ENCODE measurements at places on chromosomes 12 and 14.

- no peak for DNase-seq
Measured at GRCh38 chr14:53062856-53063255, 90.3 kb downstream of the DDHD1 start.

GRCh38 chr12:116697305-116697704, 40.6 kb downstream of the SPRING1 start:
- no peak for DNase-seq

- DNase-seq: no peak
Measured at GRCh38 chr12:101305226-101305779, 25.4 kb downstream of the UTP20 start.

DNA sequence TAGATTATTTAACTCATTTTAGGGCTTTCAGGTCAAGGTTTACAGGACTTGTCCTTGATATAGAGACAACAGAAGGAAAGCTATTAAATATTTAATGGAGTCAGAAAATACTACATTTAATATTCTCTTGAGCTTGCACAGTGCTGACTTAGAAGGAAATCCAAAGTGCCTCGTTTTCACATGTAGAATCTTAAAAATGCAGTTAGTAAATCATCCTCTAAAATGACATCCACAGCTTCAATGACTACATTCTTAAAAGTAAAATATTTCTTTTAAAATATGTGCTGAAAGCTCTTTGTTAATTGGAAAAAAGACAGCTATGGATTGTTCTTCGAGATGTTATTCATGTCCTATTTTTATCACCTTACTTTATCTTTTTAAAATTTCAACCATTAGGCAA, 146.9 kb downstream of the KCNC2 start:
- DNase-seq: no peak

GRCh38 chr12:14614704-14615121, 47.0 kb upstream of the PLBD1 start:
- DNase-seq: no peak

DNA sequence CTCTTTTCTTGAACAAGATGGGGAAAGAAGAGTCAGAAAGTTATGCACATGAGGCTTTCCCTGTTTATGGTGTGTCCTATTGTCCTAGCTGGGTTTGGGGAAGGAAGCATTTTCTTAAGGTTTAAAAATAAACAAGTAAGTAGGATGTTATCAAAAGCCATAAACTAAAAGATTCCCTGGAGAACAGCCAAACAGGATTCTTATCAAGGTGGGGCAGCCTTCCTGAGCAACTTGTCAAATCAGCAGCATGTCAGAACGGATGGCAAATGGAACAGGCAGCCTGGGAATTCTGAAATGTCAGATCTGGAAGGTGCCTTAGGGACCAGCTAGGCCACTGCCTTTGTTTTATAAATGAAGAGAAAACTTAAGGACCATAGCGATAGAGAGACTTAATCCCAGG, 152.2 kb upstream of the RGS6 start:
- no peak for DNase-seq

DNA sequence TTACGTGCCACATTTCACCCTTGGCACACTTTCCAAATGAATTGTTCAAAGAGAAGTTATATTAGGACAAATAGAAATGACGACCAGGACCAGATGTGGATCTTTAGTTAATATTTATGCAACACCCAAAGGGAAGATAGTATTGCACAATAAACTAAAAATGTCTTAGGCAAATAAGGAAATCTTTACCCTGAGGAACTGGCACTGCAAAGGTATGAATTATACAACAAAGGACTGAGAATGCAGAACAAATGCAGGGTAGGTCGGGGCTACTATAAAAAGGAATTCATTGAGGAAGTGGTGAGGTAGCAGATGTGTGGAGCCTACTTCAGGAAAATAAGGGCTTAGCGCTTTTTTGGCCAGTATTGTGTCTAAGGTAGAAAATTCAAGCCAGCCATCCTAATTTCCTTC, 3.9 kb upstream of the TMTC2 start:
- no peak for DNase-seq

GRCh38 chr12:541676-542324, 82.1 kb downstream of the B4GALNT3 start:
- DNase-seq: no peak

- no peak for DNase-seq
Measured at GRCh38 chr14:72947366-72948160, 21.3 kb downstream of the DCAF4 start.

DNA sequence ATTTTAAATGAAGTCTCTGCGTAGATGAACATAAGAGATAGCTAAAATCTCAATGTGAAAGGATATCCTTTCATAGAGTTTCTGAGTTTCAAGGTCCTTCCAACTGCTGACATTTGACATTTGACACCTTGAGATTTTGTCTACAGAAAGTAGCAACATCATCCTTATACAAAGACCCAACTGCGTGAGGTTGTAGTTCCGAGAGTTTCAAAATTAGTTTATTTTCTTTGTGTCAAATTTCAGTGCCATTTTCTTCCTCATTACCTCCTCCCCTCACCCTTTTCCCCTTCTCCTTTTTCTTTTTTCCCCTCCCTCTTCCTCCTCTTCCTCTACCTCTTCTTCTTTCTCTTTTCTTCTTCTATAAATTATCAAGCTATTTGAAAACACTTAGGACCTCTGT, 26.9 kb upstream of the BATF start:
- no peak for DNase-seq

DNA sequence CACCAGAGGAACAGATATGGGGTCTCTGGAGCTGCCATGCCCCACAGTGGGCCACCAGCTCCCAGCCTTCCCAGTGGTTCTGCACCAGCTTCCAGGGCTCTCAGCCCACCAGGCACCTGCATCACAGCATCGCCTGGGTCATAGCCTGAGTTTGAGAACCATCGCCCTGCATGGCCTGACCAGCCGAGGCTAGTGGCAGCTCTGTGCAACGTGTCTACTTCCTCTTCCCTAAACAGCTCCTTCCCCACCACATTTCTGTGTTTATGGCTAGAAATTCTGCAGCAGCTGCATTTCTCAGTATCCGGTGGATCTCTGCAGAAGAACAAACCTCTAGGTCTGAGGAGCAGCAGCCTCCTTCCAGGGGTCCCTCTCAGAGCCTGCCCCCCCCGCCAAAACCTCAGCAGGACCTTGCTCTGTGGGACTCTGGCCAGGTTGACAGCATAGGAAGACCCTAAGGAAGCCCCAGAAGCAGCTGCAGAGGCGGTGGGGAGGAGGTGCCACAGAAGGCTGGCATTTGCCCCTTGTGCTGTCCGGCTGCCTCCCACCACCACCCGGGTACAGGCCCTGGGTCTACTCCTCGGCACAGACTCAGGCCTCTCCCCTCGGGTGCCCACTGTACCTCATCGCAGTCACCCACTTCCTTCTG, 47.7 kb downstream of the PSMA6 start:
- no peak for DNase-seq

- no peak for DNase-seq
Measured at GRCh38 chr14:91888641-91889476, 21.5 kb upstream of the TC2N start.

GRCh38 chr12:76878099-76878898, 520 bp downstream of the CSRP2 start:
- no peak for DNase-seq

- no peak for DNase-seq
Measured at GRCh38 chr14:78131201-78131600, 39.0 kb upstream of the NRXN3 start.

All from stimulated activated CD4-positive, alpha-beta T cell treated with anti-CD3 and anti-CD28 coated beads, Interleukin-4, amount 100 ng/mL, for 48 hours (primary cell).